ENCODE measurements at places on chromosomes 3 and 15.

GRCh38 chr15:59224474-59224873 is 17.8 kb downstream of the LDHAL6B start:
- H3K27me3 ChIP-seq, result no peaks in the 10 kb centered on the region
- peaks cover 3% of the 10 kb centered on the region for H3K4me1 ChIP-seq
- no peak overlapping the region for H3K4me3 ChIP-seq
- DNase-seq, result no peak
- H3K36me3 ChIP-seq, result peaks cover 32% of the 10 kb centered on the region

- H3K36me3 ChIP-seq, result no peaks in the 10 kb centered on the region
- H3K27me3 ChIP-seq, result no peaks in the 10 kb centered on the region
- H3K4me3 ChIP-seq, result no peak overlapping the region
- DNase-seq, result no peak
- no peak overlapping the region for H3K27ac ChIP-seq
- H3K4me1 ChIP-seq, result no peaks in the 10 kb centered on the region
These were observed 546.1 kb downstream of the NTRK3 start for GRCh38 chr15:87710406-87710805.

GRCh38 chr3:184514171-184514490 is 47.5 kb upstream of the EPHB3 start:
- no peaks in the 10 kb centered on the region for H3K36me3 ChIP-seq
- peaks cover 6% of the 10 kb centered on the region for H3K4me1 ChIP-seq
- H3K27ac ChIP-seq, result peak overlapping the region; percentile 10
- peaks cover 61% of the 10 kb centered on the region for H3K27me3 ChIP-seq
- DNase-seq, result no peak

DNA sequence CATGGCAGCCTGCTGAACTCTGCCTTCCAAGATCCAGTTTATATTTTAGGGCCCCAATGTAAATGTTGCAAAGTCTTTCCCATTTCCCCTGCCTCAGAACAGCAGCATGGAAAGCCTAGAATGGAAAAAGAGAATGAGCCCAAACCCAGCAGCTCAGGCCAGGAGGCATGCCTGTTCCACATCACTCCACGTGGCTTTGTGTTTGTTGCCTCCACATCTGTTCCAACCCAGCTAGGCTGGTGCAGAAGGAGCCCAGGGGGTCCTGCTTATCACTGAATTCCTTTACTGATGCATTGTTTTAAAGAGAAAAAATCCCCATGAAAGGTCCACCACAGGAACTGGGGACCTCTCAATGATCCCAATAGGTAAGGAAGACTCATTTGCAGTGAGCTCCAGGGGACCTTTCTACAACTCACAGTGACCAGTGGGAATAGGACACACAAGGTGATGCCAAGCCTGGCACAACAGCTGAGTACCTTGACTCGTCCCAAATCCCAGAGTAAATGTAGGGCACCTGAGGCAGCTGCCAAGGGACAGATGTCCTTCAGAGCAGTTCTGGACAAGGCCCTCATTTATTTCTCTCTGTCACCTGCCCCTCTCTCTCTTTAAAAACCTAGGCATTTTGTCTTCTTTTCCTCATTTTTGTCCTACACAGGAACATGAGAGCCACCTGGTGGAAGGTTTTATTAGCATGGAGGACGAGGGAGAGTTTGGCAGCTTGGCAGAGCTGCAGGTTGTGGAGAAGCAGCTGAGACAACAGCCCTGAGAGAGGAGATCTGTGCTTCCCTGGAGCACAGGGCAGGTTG is 41.7 kb upstream of the ADAMTS17 start:
- H3K27ac ChIP-seq, result no peak overlapping the region
- no peak for DNase-seq
- no peaks in the 10 kb centered on the region for H3K27me3 ChIP-seq
- peaks cover 24% of the 10 kb centered on the region for H3K36me3 ChIP-seq
- H3K4me1 ChIP-seq, result no peaks in the 10 kb centered on the region

- H3K27ac ChIP-seq, result no peak overlapping the region
- no peak overlapping the region for H3K4me3 ChIP-seq
- H3K27me3 ChIP-seq, result no peaks in the 10 kb centered on the region
- no peak for DNase-seq
These were observed 103.9 kb upstream of the ROBO1 start for GRCh38 chr3:79871656-79872055.

DNA sequence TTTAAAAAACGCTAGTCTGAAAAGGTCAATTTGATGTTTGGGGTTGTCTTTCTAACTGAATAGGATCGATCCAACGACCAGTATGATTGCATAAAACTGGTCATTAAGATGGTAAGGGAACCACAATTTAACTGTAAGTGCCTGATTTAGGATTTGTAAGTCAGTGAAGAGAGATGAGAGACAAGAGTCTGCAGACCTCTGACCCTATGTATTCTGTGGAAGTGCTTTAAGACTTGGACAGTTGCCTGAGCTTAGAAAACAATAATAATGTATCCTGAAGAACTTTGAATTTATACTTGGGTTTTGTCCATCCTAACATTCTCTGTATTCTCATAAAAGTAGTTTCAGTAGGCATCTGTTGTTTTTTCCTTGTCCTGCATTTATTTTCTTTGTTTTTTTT is 221.4 kb upstream of the SUCLG2 start:
- H3K4me3 ChIP-seq, result no peak overlapping the region
- no peaks in the 10 kb centered on the region for H3K27me3 ChIP-seq
- H3K27ac ChIP-seq, result no peak overlapping the region
- DNase-seq, result no peak
- no peaks in the 10 kb centered on the region for H3K4me1 ChIP-seq

DNA sequence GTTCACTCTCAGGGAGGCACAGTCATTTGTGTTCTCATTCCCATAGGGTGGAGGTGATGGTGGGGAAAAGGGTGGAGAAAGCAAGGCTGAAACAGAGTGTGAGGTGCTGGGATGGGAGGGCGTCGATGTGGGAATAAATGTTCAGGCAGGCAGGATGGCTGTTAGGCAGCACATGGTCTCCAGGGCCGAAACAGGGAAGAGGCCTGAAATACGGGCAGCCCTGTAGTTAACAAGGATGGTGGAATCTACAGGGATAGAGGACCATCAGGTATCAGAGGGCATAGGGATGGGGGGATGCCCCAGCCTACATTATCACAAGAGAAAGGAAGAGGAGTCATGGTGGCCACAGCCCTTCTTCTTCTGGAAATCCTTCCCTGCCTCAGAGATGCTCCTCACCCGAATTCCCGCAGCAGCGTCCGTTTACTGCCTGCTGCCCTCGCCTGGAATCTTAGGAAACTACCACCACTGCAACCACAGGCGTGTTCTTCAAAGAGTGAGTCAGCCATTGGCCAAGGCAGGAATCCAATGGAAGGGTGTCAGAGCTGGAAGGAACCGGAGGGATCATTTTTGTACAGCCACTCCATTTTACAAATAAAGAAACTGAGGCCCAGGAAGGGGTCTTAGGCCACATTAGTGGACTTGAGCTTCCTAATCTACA is 49.7 kb upstream of the POMGNT2 start:
- H3K27ac ChIP-seq, result no peak overlapping the region
- no peaks in the 10 kb centered on the region for H3K36me3 ChIP-seq
- no peaks in the 10 kb centered on the region for H3K4me1 ChIP-seq
- peaks cover 25% of the 10 kb centered on the region for H3K27me3 ChIP-seq
- no peak overlapping the region for H3K4me3 ChIP-seq

GRCh38 chr3:49872801-49873281 is 3.1 kb upstream of the CAMKV start:
- no peaks in the 10 kb centered on the region for H3K36me3 ChIP-seq
- H3K4me3 ChIP-seq, result no peak overlapping the region
- H3K27ac ChIP-seq, result no peak overlapping the region
- DNase-seq, result no peak

DNA sequence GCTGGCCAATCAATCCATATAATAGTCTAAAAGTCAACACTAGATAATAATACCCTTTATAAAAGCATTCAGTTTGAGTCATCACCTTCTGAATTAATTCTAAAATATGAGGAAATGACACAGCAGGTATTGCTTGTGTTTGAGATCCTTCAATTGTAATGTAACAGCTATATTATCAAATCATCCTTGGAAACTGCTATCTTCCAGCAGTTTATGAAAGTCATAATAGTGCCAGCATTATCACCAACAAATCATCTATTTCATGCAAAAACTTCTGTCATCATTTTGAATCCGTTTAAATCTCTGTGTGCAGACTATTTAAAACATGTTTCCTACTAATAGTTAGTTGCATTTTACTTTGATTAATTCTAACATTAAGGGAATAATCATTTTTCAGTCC is 468.7 kb downstream of the CADM2 start:
- H3K27me3 ChIP-seq, result no peaks in the 10 kb centered on the region
- DNase-seq, result no peak
- H3K36me3 ChIP-seq, result no peaks in the 10 kb centered on the region
- H3K27ac ChIP-seq, result no peak overlapping the region

DNA sequence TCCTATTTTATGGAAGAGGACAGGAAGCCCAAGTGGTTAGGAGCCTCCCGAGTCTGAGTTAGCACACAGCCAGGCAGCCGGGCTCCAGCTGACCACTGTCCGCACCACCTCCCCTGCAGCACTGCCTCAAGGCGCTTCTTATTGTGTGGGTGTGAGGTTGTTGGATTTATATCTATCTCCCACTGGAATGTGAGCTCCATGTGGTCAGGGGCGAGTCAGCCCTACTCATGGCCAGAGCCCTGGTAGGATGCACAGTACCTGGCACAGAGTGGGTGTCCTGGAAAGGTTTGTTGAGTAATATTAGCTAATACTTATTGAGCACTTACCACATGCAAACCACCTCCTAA is 9.7 kb upstream of the FBLN2 start:
- H3K27ac ChIP-seq, result no peak overlapping the region
- peaks cover 54% of the 10 kb centered on the region for H3K27me3 ChIP-seq
- no peak overlapping the region for H3K4me3 ChIP-seq
- H3K36me3 ChIP-seq, result peaks cover 6% of the 10 kb centered on the region
- DNase-seq, result no peak
- H3K4me1 ChIP-seq, result peaks cover 11% of the 10 kb centered on the region

DNA sequence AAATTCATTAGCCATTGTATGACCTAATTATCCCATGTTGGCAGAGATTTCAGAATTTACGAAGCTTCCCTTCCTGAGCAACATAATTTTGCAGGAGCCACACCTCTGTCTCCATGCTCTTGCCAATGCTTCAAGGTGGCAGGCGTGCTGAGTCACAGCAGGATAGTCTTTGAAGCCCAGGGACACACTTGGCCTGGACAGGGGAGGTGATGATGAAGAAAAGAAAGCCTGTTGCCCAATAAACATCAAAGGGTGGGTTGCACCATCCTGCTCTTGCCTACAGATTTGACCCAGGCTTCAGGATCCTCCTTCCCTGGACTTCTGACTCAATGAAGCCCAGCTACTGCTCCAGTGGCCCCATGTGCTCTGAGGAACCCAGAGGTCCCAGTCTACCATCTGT is 117.1 kb downstream of the MINAR1 start:
- no peak overlapping the region for H3K27ac ChIP-seq
- no peak overlapping the region for H3K4me3 ChIP-seq
- no peaks in the 10 kb centered on the region for H3K4me1 ChIP-seq
- no peak for DNase-seq
- H3K36me3 ChIP-seq, result no peaks in the 10 kb centered on the region

DNA sequence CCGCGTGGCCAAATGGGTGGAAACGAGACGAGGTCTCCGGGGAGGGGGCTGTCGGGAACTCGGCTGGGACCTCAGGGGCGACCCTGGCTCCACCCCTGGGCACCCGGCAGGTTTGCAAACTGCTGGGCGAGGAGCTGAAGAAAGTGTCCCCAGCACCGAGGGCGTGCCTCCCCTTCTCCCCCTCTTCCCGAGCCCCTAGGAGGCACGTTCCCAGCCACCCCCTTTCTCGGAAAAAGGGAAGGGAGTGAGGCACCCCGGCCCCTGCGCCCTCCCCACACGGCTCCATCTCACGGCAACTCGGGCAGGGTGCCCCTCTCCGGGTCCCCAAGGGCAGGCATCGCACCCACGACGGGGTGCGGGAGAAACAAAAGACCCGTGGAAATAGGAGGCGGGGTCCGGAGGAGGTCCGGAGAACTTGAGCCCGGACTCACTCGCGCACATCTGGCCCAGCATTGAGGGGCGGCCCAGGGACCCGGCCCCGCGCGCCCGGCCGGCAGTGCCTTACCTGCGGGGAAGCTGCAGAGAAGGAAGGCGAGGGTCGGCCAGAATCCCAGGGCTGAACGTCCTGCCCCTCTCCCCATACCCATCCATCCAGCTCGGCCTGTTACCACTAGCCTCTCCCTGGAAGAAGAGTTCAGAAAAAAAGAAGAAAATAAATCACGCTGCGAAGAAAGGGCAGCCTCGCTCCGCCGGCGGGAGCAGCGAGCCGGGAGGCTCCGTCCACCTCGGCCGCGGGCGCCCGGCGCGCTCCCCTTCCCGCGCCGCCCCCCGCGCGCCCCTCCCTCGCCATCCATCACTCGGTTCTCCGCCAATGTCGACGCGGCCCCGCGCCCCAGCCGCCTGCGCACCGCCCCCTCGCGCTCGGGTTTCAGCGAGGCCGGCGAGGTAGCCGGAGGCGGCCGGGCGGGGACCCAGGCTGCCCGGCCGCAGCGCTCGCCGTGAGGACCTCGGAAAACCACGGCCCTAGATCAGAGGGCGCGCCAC is 16.3 kb downstream of the RGMA start:
- H3K27ac ChIP-seq, result no peak overlapping the region
- no peak for DNase-seq
- H3K4me3 ChIP-seq, result peak overlapping the region; percentile 44
- H3K27me3 ChIP-seq, result peaks cover 46% of the 10 kb centered on the region
- peaks cover 16% of the 10 kb centered on the region for H3K4me1 ChIP-seq
- peaks cover 7% of the 10 kb centered on the region for H3K36me3 ChIP-seq

GRCh38 chr3:38366082-38366481 is 19.5 kb downstream of the XYLB start:
- no peak overlapping the region for H3K27ac ChIP-seq
- H3K4me1 ChIP-seq, result no peaks in the 10 kb centered on the region
- no peak for DNase-seq
- H3K36me3 ChIP-seq, result no peaks in the 10 kb centered on the region
- no peak overlapping the region for H3K4me3 ChIP-seq
- no peaks in the 10 kb centered on the region for H3K27me3 ChIP-seq

- no peaks in the 10 kb centered on the region for H3K36me3 ChIP-seq
- H3K4me1 ChIP-seq, result no peaks in the 10 kb centered on the region
- peaks cover 6% of the 10 kb centered on the region for H3K27me3 ChIP-seq
- no peak overlapping the region for H3K27ac ChIP-seq
- H3K4me3 ChIP-seq, result no peak overlapping the region
These were observed 83.2 kb upstream of the RAP2B start for GRCh38 chr3:153078826-153079225.

DNA sequence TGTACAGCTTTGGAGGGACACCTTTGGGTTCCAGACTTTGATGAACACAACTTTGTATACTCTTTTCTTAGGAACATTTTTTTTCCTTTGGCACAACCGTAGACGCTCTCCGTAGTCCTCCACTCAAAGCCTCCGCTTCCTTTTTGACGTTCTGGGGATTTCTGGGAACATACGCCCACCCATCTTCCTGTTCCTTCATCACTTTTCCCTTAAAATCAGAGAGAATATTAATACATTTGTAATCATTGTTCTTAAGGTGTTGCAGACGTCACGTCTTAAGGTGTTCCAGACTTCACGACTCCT is 405 bp upstream of the SPG21 start:
- peak overlapping the region; percentile 97 for H3K4me3 ChIP-seq
- no peak for DNase-seq
- no peaks in the 10 kb centered on the region for H3K27me3 ChIP-seq
- no peaks in the 10 kb centered on the region for H3K36me3 ChIP-seq
- H3K27ac ChIP-seq, result peak overlapping the region; percentile 96

- H3K4me1 ChIP-seq, result no peaks in the 10 kb centered on the region
- no peak overlapping the region for H3K4me3 ChIP-seq
- peaks cover 17% of the 10 kb centered on the region for H3K27me3 ChIP-seq
- no peak overlapping the region for H3K27ac ChIP-seq
These were observed 44.9 kb upstream of the TEX9 start for GRCh38 chr15:56320316-56320715.

GRCh38 chr15:50247819-50248655 is 17.5 kb downstream of the HDC start:
- peak overlapping the region; percentile 41 for H3K4me3 ChIP-seq
- peak overlapping the region; percentile 96 for H3K27ac ChIP-seq
- peaks cover 23% of the 10 kb centered on the region for H3K4me1 ChIP-seq
- no peaks in the 10 kb centered on the region for H3K36me3 ChIP-seq
- H3K27me3 ChIP-seq, result no peaks in the 10 kb centered on the region
